ENCODE measurements at places on chromosomes 16 and 17.

DNA sequence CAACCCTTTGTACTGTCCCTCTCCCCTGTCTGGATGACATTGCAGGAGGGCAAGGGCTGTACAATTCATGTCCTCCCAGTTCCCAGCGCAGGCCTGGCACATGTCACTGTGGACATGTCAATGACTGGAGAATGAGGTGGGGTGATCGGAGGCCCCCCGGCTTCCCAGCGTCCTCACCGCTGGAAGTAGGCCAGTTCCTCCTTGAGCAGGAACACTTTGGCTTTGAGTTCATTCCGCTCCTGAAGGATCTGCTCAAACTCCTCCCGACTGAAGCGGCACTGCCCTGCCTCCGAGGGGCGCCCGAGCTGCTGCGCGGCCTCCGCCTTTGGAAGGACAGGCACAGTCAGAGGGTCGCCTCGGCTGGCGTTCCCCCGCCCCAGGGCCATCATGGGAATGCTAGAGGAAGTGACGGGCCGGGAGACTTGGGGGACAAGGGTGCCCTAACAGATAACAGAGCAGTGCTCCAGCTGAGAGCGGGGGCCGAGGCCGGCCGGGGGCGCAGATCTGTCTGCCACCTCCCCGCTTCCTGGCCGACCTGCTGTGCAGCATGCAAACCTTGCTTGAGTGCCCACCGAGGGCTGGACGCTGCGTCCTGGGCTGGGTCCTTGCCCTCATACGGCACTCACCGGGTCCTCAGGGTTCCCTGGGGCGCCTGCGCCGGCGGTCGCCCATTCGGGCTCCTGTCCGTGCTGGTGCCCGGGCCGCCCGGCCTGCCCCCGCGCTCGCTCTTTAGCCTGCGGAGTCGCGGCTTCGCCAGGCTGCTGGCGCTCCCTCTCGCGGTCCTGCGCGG, 1.3 kb downstream of the RILP start:
- peaks cover 29% of the 10 kb centered on the region for H3K36me3 ChIP-seq
- H3K27ac ChIP-seq, result peak overlapping the region; percentile 76
- H3K27me3 ChIP-seq, result no peaks in the 10 kb centered on the region
- H3K4me1 ChIP-seq, result peaks cover 68% of the 10 kb centered on the region

- H3K27me3 ChIP-seq, result no peaks in the 10 kb centered on the region
- H3K36me3 ChIP-seq, result no peaks in the 10 kb centered on the region
- no peak overlapping the region for H3K4me3 ChIP-seq
- H3K4me1 ChIP-seq, result peaks cover 4% of the 10 kb centered on the region
Measured at GRCh38 chr17:64423881-64424280, 25.0 kb upstream of the MILR1 start.

- H3K27me3 ChIP-seq, result no peaks in the 10 kb centered on the region
- peaks cover 6% of the 10 kb centered on the region for H3K4me1 ChIP-seq
- H3K4me3 ChIP-seq, result no peak overlapping the region
- no peak overlapping the region for H3K27ac ChIP-seq
- no peak for DNase-seq
- no peaks in the 10 kb centered on the region for H3K36me3 ChIP-seq
Measured at GRCh38 chr16:61148930-61149329, 887.3 kb downstream of the CDH8 start.

DNA sequence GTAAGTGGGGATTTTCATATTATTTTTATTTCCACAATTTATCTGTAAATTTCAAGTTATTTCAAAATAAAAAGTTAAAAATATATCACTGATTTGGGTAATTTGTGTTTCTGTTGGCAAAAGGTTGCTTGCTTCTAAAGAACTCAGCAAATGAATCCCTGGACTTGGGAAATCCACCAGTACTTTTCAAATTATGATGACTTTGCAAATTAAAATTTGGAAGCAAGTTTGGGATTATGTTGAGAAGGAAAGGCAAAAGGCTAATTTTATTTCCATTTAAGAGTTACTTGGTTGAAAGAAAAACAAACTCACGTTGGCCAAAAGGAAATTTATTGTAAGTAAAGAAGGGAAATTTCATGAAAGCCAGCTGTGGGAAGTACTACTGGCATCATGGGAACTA, 220.3 kb downstream of the MAP2K6 start:
- H3K36me3 ChIP-seq, result no peaks in the 10 kb centered on the region
- no peak for DNase-seq
- H3K27ac ChIP-seq, result no peak overlapping the region
- H3K4me3 ChIP-seq, result no peak overlapping the region
- H3K4me1 ChIP-seq, result no peaks in the 10 kb centered on the region

Data from CD14-positive monocyte (primary cell).